ENCODE measurements at places on chromosomes 13 and 19. TPM values are rescaled to one million over a fixed set of nuclear protein-coding genes. Genes with fewer than 3 reads are reported as not detected.
A peak's percentile ranks its signal among the peaks of the same experiment; 100 is the strongest.

Gene MISP3
- 9.7 TPM for total RNA-seq

DNA sequence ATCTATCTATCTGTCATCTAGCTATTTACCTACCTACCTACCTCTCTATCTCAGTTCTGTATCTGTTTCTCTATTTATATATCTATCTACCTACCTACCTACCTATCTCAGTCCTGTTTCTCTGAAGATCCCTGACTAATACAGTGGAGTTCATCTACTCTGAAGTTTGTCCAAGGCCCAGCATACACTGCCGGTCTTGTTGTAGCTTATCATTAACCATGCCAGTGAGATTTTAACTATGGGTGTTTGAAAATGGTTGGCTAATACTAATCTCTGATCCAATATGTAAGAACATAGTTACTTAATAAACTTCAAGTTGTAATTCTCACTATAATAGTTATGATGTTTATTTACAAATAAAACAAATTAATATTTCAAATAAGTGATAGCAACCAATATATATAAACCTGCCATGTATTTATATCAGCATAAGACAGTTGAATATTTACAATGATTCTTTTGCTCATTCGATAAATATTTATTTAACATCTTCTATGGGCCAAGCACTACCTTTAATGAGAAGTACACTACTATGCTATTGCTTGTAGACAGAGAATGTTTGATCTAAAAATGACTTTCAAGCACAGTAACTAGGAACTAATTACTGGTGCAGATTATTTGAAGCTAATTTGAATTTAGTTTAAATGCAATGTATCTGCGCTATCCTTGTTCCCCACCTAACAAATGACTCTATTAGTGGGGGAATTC is 242.1 kb downstream of the KLF5 start:
- DNase-seq, result no peak

Gene OR7A5
- not detected for total RNA-seq

Gene IGFL1
- not detected for total RNA-seq

GRCh38 chr19:19279853-19280252 is 6.8 kb upstream of the TM6SF2 start:
- DNase-seq, result no peak

DNA sequence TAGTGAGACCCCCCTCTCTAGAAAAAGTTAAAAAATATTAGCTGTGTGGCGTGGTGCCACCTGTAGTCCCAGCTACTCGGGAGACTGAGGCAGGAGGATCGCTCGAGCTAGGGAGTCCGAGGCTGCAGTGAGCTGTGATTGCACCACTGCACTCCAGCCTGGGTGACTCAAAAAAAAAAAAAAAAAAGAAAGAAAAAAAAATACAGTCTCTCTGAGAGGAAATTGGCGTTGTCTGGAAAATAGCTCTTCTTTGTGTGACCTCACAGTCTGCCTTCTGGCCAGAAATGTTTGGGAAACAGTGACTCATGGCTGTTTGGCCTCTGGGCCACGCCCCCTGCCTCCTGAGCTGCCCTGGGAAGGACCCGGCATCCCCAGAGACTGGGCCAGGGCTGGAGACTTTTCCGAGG is 10.7 kb downstream of the MARCHF2 start:
- peak; percentile 73 for DNase-seq

DNA sequence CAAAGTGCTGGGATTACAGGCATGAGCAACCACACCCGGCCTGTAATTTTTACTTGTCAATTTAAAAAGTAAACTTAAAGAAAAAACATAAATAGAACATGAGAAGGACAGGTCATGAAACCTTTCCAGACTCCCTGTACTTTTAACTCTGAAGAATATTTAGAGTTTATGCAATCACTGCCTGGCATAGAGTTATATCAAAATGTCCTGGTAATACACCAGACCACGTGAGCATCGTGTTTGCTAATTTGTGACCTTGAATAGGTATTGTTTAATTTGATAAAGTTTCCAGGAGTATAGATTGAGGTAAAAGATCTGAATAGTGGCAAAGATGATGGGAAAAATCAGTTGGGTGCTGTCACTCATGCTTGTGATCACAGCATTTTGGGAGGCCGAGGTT is 81.2 kb upstream of the RNF113B start:
- no peak for DNase-seq

DNA sequence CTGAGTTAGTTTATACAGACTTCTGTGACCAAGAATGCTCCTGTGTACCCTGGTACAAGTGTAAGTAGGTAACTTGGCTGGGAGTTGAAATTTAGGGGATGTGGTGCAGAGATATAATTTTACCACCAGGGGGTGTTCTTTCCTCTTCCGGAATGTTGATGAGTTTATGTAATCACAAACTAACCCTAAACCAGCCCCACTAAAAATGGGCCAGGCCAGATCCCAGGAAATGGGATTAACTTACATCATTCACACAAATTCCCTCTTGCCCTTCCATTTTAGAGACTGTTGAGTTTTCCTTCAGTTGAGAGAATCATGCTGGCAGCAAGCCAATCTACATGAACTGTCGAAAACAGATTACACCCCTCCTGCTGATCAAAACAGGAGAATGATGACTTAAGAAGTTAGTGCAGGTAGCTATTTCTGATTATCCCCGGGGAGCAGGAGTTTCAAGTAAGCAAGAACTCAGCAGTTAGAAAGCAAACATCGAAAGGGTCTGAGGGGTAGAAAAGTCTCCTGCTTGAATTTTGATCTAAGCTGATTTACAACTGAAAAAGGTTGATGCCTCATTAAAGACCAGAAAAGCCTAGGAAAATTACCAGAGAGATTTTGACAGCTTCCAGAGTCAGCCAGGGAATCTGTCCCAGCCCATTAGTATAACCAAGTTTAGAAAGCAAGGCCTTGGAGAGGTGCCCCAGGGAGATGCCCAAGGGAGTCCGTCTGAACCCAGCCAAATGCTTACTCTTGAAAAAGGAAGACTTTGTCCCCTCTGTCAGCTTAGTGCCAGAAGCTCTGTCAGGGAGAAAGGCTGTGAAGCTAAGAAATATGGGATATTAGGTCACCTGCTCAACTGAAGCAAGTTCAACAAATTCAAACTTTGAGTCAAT is 32.3 kb upstream of the MED4 start:
- DNase-seq, result peak; percentile 19

GRCh38 chr19:55341171-55341588 is 1.5 kb downstream of the KMT5C start:
- DNase-seq, result peak; percentile 77

Gene CYP4F8
- total RNA-seq, result not detected

Gene GPR18
- total RNA-seq, result not detected

DNA sequence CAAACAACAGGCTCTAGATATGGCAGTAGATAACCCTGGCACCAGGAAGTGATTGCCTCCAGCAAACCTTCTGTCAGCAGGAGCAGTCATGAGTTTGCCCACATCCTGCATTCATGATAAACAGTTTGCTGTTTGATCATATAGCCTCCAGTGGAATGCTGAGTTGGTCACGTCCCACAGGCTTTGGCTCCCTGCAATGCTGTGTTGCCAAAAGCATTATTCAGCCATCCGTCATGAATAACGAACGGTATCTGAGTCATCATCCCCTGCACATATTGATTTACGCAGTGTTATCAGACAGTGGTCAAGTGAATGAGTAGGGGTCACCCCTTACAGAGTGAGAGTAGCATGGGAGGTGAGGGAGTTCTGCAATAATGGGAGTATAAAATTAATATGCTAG is 21.9 kb upstream of the ZNF432 start:
- DNase-seq, result no peak

- no peak for DNase-seq
Observed at GRCh38 chr13:80742033-80742432, 401.1 kb upstream of the SPRY2 start.

DNA sequence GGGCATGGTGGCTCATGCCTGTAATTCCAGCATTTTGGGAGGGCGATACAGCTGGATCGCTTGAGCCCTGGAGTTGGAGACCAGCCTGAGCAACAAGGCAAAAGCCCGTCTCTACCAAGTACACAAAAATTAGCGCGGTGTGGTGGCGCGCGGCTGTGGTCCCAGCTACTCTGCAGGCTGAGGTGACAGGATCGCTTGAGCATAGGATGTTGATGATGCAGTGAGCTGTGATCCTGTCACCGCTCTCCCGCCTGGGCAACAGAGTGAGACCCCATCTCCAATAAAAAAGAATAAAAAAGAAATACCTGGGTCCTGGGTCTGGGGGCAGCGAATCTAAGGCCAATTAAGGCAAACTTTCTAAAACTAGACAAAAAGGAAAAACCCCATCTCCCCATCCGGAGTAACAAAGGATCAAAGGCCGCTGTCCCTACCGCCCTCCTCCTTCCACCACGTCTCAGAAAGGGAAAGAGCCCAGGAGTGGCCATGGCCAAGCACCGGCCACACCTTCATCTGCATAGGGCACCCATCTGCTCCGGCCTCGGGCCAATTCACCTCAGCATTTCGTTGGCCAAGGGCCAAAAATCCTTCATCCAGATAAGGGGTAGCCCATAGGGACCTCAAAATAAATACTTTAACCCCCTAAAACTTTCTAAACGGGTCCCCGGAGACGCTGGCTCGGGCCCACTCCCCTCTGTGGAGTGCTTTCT is 851 bp downstream of the ZNF320 start:
- peak; percentile 47 for DNase-seq
